ENCODE measurements at places on chromosomes 7 and 10.

DNA sequence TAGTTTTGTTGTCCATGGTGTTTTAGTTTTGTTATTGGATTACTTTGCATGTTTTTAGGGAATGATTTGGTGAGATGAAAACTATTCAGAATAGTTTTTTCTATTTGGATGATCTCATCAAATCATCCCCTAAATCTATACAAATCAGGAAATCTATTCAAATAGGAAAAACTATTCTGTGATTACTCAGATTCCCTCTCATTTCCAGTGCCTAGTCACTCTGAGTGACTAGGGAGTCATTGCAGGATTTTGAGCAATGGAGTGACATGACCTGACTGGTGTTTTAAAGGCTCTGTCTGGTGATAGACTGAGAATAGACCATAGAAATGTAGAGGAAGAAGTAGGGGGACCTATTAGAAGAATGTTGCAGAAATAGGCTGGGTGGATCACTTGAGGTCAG lies 72.4 kb downstream of the TPST1 start:
- no peak for DNase-seq

DNA sequence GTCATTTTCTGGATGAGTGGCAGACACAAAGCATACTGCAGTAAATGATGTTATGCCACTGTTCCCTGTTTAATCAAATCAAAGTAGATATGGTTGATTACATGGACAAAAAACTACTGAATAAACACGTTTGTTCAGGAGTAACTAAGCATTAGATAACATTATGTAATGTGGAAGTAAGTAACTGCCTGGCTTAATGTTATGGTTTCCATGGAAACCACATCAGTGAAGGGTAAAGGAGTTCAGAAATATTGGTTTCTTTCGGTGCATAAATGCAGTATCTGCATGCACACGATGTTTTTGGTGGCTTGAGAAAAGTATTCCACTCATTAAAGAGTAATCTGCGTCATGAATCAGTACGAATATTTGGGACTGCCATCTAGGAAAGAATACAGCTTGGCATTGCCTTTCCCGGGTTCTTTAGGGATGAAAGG lies 131.3 kb upstream of the PRKCQ start:
- no peak for DNase-seq

GRCh38 chr7:46009211-46009610 lies 88.1 kb upstream of the IGFBP3 start:
- DNase-seq: no peak

DNA sequence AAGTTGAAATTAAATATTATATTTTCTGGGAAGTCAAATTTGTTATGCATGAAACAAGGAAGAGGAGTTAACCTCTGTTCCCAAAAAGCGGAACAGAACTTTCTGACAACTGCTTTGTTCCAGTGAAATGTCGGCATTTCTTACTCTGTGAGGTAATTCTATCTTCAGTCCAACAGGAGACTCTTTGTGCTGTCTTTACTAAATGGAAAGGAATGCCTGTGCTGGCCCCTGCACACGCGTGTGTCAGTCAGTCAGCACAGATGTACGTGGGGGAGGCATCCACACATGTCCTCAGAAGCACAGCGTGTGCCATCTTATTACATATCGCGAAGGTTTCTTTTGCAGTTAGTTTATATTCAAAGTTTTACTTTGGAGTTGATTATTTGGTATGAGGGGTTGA lies 37.5 kb downstream of the NET1 start:
- DNase-seq: no peak

- DNase-seq: no peak
Measured at GRCh38 chr10:48934672-48935501, 4.8 kb downstream of the LRRC18 start.

DNA sequence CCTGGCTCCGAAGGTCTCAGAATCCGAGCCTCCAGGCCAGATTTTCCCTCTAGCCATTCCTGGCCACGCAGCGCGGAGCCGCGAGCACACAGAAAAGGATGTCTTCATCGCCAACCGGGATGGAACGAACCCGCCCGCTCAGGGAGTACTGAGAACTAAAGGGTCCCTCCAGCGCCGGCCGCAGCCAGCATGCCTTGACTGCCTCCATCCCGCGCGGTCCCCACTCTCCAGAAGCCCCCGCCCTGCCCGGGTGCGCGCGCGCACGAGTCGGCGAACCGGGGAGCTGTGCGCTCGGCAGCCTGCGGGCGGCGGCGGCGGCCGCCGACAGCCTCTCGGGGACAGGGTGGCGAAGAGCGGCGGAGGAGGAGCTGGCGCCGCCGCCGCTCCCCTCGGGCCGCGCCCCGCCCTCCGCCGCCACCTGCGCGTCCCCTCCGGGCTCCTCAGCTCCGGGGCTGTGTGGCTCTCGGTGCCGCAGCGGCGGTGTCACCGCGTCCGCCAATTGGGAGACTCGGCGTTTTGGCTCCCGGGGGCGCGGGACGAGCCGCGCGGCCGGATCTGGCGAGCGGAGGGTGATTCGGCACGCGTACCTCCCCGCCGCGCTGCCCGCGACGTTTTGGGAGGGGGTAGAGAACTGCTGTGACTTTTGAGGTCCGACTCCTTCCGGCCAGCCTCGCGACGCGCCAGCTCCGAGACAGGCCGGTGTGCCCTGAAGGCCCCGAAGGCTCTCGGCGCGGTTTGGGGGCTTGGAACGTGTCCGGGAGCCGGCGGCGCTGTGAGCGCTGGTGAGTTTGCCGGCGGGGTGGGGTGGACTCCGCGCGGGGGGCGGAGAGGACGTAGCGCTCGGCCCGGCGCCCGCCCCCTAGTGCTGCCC lies 453 bp upstream of the GALNT17 start:
- no peak for DNase-seq

- DNase-seq: no peak
Measured at GRCh38 chr7:154598864-154599263, 404.1 kb downstream of the PAXIP1 start.

DNA sequence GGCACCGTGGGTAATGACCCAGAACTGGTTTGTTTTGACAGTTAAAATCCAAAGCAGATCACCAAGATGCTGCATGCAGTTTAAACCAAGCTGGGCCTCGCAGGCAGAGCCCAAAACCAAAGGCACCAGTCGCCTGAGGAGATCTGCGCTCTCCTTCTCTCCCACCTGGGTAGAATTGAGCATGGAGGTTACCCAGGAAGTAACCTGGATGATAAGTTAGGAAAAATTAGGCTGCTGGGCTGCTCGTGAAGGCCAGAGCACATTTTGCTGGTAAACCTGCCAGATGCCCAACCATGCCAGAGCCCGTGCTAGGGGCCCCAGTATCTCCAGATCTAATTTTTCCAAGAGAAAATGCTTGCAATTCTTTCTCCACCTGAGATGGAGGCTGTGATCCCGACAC lies 388.3 kb upstream of the MGMT start:
- no peak for DNase-seq

DNA sequence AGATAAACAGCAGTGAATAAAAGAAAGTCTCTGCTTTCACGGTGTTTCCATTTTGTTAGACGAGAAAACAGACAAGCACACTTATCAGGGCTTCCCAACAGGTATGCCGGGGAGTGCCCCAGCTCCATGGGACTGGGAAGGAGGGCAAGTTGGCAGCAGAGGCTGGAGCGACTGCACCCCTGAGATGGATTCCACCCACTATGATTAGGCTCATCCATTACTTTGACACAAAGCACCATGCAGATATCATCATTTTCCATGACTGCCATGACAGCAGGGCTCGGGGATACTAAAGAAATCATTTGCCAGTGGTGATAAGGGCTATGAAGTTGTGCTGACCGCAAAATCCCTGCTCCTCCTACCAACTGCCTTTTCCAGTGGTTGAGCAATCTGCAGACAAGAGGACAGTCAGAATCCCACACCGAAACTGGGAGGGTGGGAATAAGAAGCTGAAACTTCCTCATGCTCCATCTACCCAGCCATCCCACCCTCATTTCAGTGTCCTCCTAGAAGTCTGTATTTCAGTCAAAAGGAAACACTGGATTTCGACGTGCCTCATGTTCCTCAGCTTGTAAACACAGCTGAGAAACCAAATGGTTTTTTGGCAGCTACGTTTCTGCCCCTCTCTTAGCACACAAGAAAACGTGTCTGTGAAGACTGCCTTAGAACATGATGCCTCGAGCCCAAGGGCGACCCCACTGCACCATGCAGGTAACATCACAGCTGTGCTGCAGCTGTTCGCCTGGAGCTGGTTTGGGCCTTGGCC lies 15.5 kb downstream of the CREB3L2 start:
- no peak for DNase-seq

GRCh38 chr10:114372179-114372578 lies 32.1 kb downstream of the AFAP1L2 start:
- DNase-seq: no peak

DNA sequence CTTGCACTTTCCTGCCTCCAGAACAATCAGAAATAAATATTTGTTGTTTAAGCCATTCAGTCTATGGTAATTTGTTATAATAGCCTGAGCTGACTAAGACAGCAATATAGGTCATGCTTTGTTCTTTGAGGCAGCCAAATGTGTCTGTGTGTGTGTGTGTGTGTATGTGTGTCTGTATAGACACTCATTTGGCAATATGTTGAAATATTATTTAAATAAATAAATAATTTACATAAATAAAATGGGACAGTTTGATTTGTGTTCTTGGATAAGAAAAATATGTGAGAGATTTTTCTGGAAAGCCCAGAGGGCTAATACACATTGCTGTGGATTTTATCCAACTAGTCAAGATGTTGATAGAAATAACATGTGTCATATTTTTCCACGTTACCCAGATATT lies 140.2 kb downstream of the PTN start:
- DNase-seq: no peak

GRCh38 chr7:85070967-85071628 lies 115.8 kb downstream of the SEMA3D start:
- DNase-seq: no peak

- DNase-seq: no peak
Measured at GRCh38 chr7:100506356-100506923, 22.7 kb downstream of the NYAP1 start.
